CD4-positive, alpha-beta T cell treated with Interleukin-2 at 100 ng/mL for 4 hours (primary cell): ENCODE measurements at places on chromosomes 2 and 18.

DNA sequence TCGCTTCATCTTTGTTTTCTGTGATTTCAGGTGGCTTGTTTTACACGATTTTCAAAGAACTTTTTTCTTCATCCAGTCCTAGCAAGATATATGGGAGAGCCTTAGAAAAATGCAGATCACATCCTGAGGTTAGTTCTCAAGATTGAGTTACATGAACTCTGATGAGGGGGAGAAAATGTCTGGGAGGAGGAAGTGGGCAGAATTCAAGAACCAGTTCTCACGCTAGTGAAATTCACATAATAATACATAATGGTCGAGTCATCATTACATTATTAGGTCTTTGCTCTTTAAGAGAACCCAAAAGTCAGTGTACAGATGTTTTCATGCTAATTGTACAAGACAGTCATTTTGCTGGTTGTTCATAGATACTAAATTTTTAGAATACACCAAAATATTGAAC, 7.0 kb downstream of the TIMM21 start:
- DNase-seq: no peak

- DNase-seq: no peak
Measured at GRCh38 chr18:23689616-23690504, 607 bp downstream of the LAMA3 start.

DNA sequence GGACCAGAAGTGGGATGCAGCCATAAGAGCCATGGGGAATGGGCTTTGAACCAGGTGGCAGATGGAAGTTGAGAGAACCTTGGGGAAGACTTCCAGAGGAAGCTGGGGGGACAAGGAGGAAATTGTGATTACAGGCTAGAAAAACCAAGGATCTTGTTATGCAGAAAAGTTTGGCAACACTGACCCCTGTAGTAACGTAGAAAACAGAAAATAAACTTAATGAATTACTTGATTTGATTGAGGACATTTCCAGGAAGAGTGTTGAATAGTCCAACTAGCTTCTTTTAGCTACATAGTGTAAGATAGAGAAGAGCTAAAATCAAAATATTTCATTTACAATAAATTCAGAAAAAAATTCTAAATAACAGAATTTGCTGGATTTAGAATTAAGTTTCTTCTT, 91.9 kb upstream of the GPC1 start:
- DNase-seq: no peak

DNA sequence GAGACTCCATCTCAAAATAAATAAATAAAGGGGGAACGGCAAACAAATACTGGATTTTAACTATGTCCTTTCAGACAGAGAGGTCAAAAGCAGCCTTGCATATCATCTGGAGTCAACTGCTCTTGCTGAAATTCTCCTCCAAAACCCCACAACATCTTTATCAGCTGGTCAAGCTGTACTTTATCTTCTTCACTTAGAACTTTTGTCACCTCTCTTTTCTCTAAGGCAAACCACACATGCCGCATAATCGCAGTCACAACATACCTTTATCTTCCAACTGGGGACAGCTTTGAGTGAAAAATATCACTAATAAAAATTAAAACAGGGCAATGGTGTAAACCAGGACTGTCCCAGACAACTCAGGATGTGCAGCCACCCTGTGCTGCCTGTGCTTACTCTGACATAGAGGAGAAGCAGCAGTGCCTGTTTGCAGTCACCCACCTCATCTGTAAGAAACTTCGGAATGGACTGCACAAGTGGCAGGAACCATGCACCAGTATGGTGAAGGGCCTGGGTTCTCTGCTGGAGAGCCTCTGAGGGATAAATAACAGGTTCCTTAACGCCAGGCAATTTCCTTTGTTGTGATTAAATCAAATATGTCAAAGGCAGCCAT, 6.2 kb downstream of the MPPE1 start:
- DNase-seq: no peak

GRCh38 chr2:176960736-176961520, 251.7 kb upstream of the HNRNPA3 start:
- no peak for DNase-seq

- no peak for DNase-seq
Measured at GRCh38 chr18:76323891-76324290, 171.2 kb downstream of the ZNF516 start.

DNA sequence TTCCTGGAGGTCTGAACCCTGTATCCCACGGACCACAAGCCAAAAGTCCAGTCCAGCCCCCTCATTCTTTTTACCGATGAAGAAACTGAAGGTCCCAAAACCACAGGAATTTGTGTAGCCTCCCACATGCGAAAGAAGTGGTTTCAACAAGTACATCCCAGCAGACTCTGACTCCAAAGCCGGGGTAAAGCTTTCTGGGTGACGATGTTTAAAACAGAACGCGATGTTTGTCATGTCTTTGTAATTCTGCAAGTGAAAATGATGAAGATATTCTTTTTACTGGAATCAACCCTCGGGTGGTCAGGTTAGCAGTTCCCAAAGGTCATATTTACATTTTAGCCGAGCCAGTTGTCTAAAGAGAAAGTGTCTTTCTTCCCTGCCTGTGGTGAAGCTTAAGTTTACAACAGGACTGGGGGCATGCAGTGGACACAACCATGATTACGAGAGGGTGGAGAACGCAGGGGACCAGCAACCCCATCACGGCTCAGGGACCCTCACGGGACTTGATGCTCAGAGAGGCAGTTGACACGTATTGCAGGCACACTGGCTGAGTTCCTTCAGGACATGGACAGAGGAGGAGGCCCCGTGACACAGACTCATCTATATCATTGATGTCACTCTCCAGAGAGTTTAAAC, 17.8 kb upstream of the TMEM131 start:
- DNase-seq: no peak

DNA sequence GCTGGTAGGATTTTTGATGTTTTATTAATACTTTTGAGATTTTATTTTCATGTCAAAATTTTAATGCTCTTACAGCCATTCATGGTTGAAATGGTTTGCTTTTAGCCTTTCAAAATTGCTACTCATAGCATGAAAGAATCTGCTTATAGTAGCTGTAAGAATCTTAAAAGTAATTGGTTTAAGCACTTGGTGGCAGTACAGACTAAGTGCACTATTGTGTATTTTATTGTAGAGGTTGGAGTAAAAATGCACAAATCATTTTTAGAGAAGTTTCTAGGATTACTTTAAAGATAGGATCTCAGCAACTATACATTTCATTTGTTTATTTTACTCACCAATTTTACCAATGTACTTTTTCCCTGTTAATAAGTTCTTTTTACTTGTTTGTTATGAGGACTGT, 205.8 kb downstream of the SPAG16 start:
- no peak for DNase-seq
